T1000 (cell line): ENCODE measurements at places on chromosomes 12 and 14.

- no peak for DNase-seq
Observed at GRCh38 chr12:95303476-95303875, 85.9 kb downstream of the VEZT start.

DNA sequence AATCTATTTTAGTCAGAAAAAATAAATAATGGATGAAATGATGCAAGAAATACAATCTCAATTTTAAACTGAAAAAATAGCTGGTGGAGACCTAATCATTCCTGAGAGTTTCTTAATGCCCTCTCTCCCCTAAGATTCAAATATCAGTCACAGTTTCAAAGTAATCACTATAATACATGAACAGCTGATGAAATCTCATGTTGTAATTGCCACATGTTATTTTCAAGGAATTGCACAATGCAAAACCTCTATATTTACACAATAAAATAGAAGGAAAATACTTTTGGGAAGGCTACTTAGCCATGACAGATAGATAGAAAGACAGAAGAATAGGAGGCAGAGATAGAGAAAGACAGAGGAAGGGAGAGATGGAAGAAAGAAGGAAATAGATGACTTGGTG lies 18.2 kb downstream of the IFNG-AS1 start:
- no peak for DNase-seq

GRCh38 chr12:5565933-5566599 lies 134.2 kb downstream of the NTF3 start:
- DNase-seq = no peak

- DNase-seq = no peak
Observed at GRCh38 chr12:131213896-131214442, 260.3 kb downstream of the ADGRD1 start.

GRCh38 chr12:11830307-11830801 lies 180.9 kb downstream of the ETV6 start:
- DNase-seq = no peak

- no peak for DNase-seq
Observed at GRCh38 chr12:34395056-34396005, 373.0 kb downstream of the ALG10 start.

DNA sequence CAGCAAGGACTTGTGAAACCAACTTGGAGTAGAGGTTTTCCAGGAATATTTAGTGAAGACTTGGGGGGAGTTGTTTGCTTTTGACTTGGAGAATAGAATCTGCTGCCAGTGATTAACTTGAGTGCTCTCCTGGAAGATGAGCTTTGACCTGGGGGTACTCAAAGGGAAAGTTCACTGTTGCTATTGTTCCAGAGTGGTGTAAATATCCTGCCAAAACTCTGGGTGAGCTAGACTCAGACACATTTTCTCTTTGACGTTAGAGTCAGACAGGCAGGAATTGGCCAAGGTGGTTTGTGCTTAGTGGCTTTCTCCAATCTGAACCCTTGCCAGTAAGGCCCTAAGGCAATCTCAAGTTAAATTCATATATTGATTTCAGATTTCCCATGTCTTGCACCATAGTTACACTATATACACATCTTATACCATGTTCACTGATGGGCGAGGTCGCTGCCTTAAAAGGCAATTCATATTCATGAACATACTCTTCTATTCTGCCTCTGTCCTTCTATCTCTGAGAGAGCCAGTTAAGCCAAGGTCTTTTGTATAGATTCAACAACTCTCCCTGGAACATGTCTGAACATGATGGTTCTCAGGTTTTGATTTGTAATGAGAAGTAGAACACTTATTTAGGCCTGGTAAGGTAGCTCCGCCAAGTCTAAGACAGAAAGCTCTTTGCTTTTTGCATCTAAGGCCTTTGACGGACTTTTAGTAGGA lies 204.6 kb upstream of the SLC38A2 start:
- no peak for DNase-seq
